ENCODE measurements at places on chromosomes 2 and 18.

GRCh38 chr2:46548103-46548486, 68.7 kb downstream of the TMEM247 start:
- DNase-seq, result no peak

DNA sequence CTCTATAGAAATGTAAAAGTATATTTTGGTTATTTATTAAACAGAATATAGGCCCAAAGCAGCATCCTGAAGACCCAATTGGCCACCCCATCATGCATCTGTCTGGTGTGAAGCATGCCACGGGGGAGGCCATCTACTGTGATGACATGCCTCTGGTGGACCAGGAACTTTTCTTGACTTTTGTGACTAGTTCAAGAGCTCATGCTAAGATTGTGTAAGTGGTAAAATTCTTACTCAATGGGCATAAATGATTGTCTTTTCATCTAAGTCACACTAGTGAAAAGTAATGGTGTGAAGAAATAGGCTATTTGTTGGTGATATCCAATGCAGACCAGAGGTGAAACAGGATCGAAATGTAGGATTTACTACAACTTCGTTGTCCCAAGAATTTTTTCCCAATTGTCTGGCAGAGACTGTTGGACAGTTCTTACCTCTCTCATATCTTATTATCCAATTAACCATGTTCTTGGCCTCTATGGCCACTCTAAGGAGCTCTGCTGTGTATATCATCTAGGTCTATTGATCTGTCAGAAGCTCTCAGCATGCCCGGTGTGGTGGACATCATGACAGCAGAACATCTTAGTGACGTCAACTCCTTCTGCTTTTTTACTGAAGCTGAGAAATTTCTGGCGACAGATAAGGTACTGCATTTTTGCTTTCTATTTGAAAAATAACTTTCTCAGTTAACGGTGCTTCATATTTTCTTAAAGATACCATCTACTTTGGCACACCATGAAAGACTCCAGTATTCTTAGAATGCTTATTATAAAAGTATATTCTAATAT, 35.0 kb downstream of the AOX1 start:
- DNase-seq, result no peak

DNA sequence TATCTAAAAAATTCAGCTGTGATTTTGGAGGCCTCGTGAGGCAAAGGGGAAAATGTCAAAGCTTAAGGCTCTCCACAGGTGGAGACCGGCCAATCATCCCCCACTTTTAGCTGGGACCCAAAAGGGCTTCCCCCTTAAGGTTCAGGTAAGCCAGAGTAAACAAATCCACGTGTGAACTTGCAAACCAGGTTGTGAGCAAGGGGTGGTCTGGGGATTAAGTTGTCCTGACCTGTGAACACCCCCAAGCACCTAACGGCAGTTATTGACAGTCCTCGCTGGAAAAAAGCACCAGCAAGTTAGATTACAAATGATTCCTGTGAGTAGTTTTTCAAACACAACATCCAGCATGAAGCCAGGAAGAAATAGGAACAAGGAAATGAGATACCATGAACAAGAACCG, 42.9 kb downstream of the MYO7B start:
- DNase-seq, result no peak

DNA sequence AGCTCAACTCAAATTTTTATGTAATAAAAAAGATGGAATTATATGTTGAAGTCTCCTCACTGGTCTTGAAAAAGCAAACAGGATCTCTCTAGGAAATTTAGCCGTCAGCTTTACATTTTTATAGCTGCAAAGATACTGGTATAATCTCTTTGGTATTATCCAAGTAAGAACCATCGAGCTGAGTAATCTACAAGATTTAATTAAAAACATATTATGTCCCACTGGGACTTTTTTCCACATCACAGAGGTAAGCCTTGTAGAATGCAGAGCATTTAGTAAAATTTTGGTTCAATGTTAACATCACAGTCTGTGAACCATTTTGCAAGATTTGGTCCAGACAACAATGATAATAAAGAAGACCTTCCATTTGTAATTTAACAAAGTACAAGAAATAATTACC, 162.6 kb upstream of the SLC39A10 start:
- DNase-seq, result no peak

- no peak for DNase-seq
Observed at GRCh38 chr2:160367887-160368286, 125.7 kb downstream of the RBMS1 start.

DNA sequence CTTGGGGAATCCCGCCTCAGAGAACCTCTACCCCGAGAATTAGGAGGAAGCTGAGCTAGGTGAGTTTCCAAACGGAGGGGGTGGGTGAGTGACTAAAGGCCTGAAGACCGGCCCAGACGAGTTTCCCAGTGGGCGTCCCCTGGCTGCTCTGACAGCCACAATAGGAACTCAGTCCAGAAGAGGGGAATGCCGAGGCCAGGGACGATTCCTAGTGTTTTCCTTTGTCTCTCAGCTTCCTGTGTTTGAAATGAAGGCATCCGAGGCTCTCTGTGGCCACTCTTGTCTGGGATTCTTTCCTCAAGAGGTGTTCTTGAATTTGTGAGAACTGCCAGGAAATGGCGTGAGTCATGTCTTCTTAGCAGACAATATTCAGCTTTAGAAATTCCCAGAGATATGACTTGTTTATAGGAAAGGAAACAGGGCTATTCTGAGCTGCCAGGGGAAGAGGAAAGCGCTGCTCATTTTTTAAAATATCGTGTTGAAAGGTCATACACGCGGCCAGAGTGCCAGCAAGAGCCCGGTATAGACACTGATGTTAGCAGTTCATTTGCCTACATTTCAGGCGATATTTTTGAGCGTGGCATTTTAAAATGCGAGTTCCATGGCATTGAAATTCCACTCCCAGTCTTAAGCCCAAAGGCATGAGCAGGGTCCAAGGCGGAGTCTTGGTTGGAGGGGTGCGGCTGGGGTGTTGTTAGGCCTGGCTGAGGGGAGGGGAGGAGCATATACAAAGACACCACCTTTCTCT, 169.1 kb upstream of the KLF7 start:
- DNase-seq, result peak; percentile 60

GRCh38 chr2:67242456-67242855, 154.7 kb upstream of the ETAA1 start:
- DNase-seq, result no peak

DNA sequence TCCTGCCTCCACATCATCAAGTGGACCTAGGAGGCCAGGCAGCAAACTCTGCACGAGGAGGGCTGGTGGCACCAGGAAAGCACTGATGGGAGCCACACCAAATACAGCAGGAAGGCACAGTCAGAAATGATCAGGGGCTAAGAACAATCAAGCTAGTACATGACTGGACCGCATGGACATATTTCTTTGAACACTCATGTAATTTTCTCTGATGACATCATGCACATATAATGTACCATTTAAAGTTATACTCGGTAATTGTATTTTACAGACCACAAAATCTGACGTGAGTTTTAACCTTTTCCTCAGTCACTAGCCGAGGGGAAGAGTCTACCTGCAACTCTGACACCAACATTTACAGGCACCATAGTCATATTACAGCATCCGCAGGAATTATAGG, 76.7 kb downstream of the XDH start:
- DNase-seq, result no peak

- DNase-seq, result no peak
Observed at GRCh38 chr18:53850902-53851301, 373.6 kb downstream of the MBD2 start.

Data from stimulated activated CD4-positive, alpha-beta T cell treated with anti-CD3 and anti-CD28 coated beads, Interleukin-4, amount 100 ng/mL, for 24 hours (primary cell).